Mucosa of descending colon (tissue), 3 donors: ENCODE measurements at places on chromosomes 6 and 20. TPM values are rescaled to one million over a fixed set of nuclear protein-coding genes. Genes with fewer than 3 reads are reported as not detected.
A peak's percentile ranks its signal among the peaks of the same experiment; 100 is the strongest.

DNA sequence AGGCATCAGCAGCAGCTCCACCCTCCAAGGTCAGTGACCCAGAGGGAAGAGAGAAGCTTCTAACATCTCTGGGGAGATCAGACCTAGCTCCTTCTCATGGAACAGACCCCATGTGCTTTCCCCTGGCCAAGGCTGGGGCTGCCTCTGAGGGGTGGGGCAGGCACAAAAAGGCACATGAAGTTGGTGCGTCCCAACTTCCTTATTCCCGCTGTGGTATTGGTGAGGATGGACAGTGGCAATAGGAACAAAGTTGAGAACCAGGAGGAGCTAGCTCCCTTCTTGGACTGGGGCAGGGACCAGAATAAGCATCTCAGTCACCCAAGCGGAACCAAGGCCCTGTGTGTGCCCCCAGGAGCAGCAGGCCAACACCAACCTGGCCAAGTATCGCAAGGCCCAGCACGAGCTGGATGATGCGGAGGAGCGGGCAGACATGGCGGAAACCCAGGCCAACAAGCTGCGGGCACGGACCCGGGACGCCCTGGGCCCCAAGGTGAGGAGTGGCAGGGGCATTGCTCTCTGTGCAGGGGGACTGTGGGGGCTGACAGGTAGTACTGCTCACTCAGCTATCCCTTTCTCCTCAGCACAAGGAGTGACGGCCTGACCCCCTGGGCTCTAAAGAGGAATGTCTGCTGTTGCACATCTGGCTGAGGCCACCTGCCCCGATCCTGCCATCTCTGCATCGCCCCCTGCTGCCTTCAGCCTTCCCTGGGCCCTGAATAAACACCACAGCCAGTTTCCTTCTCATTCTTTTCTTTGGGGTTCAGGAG is 46.1 kb downstream of the MYH7B start:
- peak; percentile 59 for DNase-seq

DNA sequence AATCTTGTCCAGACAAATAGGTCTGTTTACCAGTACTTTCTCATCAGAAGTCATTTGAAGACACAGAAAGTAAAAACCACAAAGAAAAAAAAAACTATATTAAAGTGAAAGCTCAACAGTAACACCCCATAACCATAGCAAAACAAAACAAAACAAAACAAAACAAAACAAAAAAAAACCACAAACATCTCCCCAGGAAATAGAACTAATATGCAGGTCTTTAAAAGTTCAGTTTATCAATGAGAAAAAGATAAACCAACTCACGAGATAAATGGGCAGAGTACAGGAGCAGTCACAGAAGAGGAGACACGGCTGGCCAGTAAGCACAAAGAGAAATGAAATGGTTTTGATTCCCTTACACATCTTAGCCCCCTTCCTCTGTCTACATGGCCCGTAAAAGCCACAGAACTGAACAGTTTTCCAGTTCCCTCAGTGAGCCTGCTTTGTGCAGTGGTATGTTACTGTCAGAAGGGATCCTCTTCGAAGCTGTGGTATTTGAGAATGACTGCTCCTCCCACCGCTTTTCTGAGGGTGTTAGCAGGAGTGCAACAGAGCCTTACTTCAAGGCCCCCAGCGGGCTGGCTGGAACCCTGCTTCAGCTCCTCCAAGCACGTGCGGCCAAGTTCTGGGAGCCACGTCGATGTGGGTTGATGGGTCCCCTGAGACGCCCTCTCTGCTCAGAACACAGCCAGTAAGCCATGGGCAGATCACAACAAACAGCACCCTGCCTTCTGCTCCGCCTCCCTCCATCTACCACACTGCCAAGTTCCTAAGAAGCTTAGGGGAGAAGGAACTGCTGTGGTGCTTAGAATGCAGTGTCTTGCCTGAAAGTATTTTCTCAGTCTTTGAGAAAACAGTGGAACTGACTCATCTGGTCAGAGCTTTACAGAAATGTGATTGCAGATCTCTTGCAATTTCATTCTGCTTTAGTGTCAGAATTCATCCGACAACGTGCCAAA is 14.0 kb downstream of the UST start:
- DNase-seq, result peak; percentile 87

GRCh38 chr6:108869876-108870275 is 21.7 kb downstream of the ARMC2 start:
- DNase-seq, result no peak

The SLC22A23 gene
- total RNA-seq, result 74.7 TPM

DNA sequence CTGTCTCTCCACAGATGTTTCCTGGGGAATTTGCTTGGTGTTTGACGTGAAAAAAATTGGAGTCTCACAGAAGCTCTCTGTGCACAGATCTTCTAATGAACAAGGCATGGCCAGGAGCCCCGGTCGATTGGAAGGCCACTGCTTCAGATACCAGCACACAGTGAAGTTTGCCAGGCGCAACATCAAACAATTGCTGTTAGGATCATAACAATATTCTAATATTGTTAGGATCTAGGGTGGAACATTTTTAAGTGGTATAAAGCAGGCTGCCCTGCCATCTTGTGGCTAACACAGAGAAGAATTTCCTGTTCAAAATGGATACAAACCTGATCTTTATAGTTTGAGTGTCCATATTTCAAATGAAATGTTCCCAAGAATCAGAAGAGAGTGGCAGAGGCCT is 64.1 kb downstream of the C6orf118 start:
- no peak for DNase-seq

DNA sequence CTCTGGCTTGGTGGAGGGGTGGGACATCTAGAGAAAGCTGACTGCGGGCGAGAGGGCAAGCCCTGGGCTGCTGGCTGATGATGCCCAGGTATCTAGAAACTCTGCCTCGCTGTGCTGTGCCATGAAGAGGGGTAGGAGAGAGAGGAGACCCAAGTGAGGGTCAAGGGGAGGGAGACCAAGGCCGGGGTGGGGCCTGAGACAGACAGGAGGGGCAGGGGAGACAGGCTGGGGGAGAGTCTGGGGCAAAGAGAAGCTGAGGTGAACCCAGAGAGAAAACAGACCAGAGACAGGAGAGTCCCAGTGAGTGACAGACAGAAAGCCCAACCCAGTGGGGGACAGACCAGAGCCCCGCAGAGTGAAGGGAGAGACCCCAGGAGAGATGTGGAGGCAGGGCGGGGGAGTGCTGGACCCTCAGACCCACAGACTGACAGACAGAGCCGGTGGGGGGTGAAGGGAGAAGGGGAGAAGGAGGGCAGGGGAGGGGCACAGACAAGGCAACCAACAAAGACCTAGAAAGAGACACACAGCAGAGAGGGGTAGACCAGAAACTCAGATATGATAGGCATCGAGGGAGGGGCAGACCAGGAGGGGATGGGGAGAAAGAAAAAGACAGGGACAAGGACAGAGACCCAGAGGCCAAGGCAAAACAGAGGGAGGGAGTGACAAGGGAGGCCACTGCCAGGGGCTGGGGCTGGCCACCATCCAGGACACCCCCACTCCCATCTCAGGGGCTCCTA is 5.9 kb downstream of the TEAD3 start:
- no peak for DNase-seq

- DNase-seq, result no peak
Measured at GRCh38 chr6:14079971-14080370, 37.6 kb upstream of the CD83 start.

DNA sequence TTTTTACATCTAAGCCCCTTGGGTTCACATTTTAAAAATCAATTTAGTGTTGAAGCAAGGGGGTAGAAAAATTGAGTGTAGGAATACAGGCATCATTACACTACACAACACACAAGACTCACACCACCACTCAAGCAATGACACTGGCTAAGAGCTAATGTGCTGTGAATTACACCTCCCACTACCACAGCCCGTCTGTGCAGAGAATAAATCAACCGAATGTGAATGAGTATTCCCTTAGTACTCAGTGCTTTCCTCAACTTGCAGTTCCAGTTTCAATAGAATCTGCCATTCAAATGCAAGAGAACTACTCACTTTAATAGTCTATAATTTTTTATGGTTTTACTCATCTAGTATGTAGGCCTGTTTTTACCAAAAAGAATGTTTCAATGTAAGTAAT is 114.4 kb downstream of the PDSS2 start:
- DNase-seq, result no peak

DNA sequence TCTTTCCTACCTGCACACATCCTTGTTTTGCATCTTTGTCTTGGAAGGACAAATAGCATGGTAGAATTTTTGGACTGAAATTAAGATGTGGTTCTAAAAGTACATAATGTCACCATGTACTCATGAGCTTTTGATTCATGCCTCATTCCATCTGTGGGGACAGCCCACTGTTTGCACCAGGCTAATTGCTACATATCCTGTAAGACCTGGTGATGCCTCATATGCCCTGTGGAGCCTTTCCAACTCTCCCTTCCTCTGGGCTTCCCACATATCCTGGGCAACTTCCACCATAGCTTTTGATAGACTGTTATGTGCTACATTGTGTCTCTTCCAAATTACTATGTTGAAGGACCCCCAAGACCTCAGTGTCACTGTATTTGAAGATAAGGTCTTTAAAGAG is 213.6 kb upstream of the PREP start:
- no peak for DNase-seq

DNA sequence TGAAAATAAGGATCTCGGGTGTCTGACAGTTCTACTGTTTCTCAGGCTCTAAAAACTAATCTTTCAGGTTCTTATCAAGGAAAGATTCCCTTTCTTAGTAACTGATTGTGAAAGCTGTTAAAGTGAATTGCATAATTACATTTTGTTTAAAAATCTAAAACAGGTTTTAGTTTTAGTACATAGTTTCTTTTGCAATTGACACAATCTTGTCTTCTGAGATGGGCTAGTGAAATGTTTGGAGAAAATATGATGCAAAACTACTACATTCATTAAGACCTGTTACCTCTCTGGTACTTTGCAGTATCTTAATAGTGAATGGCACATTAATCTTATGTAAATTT is 298.4 kb downstream of the UTRN start:
- DNase-seq, result no peak

DNA sequence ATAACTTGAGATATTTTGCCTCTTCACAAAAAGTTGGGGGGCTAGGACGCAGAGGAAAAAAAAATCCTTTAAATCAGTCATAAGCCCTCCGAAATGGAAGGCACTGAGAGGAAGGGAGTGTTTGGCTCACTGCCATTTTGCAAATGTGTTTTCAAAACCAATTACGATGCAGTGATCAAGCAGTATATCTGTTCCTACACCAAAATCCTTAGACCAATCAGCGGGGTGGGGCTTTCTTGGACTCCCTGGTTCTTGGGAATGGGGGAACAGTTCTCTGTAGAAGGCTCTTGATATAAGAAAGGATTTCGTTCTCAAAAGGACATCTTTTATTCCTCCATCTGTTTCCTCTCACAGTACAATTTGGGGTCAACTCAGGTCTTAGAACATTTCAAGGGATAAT is 478.6 kb upstream of the JARID2 start:
- DNase-seq, result no peak

- DNase-seq, result no peak
Measured at GRCh38 chr6:142331075-142331551, 29.3 kb downstream of the ADGRG6 start.

DNA sequence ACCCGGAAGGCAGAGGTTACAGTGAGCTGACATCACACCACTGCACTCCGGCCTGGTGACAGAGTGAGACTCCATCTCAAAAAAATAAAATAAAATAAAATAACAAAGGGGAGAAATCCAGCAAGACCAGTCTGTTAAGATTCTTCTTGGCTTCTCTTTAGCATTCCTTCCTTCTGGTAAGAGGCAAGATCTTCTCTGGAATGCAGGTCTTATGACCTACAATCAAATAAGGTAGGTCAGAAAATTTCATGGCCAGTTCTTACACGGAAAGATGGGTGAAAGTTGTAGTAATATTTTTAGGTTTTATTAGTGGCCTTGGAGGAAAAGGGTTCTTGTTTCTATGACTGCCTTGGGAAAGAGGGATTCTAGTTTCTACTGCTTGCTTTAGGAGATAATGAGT is 180.9 kb downstream of the FUT9 start:
- no peak for DNase-seq

- no peak for DNase-seq
Measured at GRCh38 chr6:136383268-136383937, 93.8 kb upstream of the BCLAF1 start.

- DNase-seq, result no peak
Measured at GRCh38 chr20:41392871-41393704, 26.5 kb upstream of the EMILIN3 start.

GRCh38 chr20:45337367-45338120 is 10.7 kb downstream of the SDC4 start:
- DNase-seq, result peak; percentile 68

DNA sequence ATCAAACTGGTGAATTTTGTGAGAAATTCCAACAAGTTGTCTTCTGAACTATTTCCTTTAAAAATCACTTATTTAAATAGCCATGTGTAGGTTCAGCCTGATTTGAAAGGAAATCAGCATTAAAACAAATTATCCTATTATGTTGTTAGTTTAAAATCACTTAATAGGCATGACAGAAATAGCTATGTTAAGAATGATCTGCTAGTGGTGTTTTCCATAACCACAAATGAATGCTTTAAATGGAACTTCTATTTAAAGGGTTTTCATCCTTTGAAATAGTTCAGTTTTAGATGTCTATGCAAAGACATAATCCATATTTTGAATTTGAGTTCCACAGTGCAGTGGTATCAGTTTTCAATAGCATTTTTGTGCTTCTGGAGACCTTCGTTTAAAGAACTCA is 120.1 kb downstream of the PLEKHG1 start:
- DNase-seq, result no peak

DNA sequence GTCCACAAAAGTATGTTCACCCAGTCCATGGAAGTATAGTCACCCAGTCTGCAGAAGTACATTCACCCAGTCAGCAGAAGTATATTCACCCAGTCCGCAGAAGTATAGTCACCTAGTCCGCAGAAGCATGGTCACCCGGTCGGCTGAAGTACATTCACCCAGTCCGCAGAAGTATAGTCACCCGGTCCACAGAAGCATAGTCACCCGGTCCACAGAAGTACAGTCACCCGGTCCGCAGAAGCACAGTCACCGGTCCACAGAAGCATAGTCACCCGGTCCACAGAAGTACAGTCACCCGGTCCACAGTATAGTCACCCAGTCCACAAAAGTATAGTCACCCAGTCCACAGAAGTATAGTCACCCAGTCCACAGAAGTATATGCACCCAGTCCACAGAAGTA is 8.8 kb downstream of the TCFL5 start:
- no peak for DNase-seq

GRCh38 chr6:22008248-22008836 is 288.5 kb downstream of the PRL start:
- DNase-seq, result no peak

DNA sequence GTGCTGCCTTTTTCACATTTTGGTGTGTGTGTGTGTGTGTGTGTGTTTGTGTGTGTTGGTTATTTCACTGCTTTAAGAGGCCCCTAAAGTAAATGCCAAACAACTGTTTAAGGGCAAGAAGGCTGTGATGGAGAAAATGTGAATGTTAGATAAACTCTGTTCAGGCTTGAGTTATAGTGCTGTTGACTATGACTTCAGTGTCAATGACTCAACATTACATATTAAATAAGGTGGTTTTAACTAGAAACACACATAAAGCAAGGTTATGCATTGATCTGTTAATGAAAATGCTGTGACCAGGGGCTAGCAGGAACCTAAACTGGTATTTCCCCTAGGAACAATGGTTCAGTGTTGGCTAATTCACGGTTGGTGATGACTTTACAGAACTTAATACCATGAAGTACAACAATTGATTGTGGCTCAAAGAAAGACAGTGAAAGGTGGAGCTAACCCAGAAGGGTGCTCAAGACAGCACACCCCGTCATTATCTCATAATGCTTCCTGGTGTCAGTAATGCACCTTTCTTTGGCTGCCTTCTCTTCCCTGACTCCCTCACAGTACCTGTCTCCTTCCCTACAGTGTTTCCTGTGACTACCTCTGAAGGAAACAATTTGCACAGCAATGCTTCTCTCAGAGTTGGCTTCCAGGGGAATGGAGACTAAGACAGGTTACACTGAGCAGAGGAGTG is 116.1 kb downstream of the RIN2 start:
- no peak for DNase-seq

GRCh38 chr6:5249451-5250122 is 11.2 kb downstream of the LYRM4 start:
- DNase-seq, result no peak

The DEFB118 gene
- total RNA-seq, result not detected
